ENCODE measurements at places on chromosomes 1 and 21.

GRCh38 chr1:221706876-221707582, 34.9 kb downstream of the DUSP10 start:
- no peak for DNase-seq

GRCh38 chr1:18893120-18893519, 9.2 kb downstream of the ALDH4A1 start:
- DNase-seq, result no peak

GRCh38 chr1:230123280-230124185, 56.5 kb downstream of the GALNT2 start:
- no peak for DNase-seq

DNA sequence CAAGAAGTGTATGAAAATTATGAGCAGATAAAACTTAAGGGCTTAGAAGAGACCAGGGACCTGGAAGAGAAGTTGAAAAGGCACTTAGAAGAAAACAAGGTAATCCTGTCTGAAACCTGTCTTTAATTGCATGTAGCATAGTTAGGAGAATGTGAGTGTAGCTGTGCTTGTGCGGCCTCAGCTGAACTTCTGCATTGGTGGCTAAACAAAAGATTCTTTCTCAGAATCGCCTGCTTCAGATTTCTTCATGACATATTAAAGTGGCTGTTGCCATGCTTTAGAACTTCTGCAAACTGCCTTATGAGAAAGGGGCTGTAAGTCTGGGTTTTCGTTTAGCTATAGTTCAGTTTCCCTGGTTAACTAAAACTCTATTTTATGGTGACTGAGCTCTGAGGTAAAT, 94.5 kb downstream of the VPS26C start:
- no peak for DNase-seq

DNA sequence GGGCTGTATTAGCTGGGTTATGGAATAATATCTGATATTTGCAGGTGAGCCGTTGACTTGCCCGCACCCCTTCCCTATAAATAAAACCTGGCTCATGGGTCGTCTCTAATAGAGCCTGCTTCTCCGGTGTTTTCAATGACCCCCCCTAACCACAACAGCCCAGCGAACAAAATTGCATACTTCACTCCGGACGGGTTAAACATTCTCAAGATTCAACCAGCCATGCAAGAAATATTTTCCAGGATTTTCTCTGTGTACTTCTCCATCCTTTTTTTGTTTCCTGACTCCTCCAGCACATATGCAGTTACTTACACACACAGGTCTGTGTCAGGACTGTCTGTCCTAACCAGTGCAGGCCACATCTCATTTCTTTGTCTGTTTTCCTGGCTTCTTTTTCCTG, 267.7 kb downstream of the ZNF648 start:
- DNase-seq, result no peak

DNA sequence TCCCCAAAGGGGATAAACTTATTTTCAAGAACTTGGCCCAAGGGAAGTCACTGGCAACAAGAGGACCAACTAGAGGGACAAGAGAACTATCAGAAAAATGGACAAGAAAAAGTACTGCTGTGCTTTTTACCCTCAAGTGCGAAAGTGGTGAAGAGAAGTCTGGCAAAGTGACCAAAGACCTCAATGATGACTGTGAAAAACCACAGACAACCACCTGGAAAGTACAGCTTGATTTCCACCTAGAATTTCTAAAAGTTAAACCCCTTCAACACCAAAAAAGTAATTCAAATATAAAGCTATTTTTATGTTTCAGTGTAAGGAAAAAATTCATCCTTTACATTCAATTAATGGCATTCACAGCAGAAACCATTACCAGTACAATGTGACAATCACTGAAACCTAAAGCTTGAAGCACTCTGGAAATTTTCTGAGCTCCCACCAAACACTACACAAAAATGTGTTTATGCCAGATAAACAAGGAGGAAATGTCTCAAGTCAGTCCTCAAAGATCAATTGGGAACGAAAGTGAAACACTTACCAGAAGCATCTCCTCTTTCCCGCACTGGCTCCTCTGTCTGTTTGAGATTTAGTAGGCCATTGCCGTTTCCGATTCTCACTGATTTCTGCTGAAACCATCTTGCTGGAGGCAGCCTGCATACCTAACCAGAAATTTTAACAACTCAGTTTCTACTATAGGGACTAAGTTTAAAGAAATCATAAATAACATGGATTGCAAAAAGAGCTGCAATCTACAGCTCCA, 8.3 kb downstream of the SDE2 start:
- DNase-seq, result no peak

- no peak for DNase-seq
These were observed 431.4 kb downstream of the NEGR1 start for GRCh38 chr1:71850936-71851335.

DNA sequence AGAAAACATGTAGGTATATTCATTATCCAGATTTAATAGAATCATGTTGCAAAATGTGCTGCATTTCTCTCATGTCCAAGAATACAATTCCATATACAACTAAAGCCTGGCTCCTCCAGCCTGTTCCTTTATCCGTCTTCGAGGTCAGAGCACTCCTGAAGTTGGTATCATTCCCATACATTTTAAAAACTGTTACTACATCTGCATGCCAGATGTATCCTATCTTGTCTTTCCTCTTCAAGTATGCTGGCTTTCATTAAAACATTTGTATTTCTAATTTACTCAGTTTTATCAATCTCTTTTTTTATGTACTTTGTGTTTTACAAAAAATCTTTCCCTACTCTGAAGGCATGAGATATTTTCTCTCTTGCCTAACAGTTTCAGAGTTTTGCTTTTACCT, 536.6 kb upstream of the USP24 start:
- no peak for DNase-seq

DNA sequence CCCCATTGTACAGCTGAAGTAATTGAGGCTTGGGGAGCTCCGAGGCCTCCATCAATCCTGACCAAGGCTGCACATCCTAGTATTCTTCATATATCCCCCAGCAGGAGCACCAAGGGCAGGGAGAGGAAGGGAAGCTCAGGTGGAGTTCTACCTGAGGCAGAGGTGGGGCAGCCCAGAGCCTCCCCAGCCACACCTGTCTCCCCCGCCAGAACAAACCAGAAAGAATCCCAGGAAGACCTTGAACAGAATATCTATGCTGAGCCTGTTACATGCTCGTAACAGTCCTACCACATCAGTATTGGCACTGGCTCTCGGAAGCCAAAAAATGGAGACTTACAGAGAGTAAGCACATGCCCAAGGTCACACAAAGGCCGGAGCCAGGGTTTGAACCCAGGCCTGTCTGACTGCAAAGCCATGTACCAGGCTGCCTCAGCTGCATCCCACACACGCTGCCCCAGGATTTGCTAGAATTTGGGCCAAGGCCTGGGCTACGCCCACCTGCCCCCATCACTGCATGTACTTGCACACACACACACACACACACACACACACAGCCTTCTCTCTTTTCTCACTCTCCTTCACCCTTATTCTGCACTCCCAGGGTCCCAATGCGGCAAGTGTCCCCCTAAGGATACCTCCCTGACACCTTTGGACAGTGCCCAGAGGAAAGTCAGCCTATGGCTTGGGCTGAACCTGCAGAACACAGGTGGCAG, 4.5 kb downstream of the E2F2 start:
- DNase-seq, result no peak

DNA sequence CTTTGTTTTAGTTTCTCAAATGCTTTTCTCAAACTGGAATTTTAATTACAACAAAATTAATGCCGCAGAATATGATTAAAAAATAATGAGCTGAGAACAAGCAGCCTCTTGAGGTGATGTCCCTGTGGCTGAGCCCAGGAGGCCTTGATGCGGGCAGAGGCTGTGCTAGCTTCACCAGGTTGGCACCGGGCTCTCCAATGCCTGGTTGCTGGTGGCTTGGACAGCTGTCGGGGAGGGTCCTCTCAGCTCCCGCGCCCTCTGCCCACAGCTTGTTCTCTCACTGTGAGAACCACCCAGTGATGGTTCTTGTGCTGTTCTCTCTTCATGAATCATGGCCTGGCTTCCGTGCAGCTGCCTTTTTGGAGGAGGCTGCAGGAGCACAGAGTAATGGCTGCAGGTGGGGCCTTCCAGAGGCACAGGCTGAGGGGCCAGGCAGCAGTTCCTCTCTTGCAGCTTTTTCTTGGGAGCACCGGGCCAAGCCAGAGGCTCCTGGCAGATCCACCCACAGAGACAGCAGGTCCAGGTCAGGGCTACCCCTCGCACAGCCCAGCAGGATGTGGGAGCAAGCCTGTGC, 156.3 kb downstream of the PCBP3 start:
- DNase-seq, result no peak

- DNase-seq, result no peak
These were observed 49.4 kb downstream of the WDR4 start for GRCh38 chr21:42829954-42830353.

DNA sequence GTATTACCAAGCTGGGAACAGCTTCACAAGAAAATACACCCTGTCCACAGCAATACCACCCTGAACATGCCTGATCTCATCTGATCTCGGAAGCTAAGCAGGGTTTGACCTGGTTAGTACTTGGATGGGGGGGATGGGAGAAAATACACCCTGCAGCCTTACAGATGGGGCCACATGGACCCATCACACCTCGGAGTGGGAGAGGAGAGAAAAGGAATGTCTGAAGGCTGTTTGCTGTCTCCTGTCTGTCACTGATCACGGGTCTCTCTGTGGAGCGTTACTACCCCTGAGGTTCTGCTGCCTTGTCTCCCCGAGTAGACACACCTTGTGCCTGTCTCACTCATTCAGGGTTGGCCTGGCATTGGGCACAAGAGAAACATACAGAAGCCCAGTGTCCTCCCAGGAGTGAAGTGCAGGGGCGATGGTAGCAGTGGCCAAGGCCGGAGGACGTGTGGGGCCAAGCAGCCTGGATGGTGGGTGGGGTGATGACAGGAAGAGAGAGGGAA, 48.0 kb downstream of the TEX35 start:
- DNase-seq, result no peak

- DNase-seq, result peak; percentile 41
These were observed 21.1 kb upstream of the ADGRB2 start for GRCh38 chr1:31785020-31785946.
